ENCODE measurements at places on chromosomes 2 and 18.

GRCh38 chr18:76999077-76999476, 133.5 kb downstream of the MBP start:
- no peak for DNase-seq

DNA sequence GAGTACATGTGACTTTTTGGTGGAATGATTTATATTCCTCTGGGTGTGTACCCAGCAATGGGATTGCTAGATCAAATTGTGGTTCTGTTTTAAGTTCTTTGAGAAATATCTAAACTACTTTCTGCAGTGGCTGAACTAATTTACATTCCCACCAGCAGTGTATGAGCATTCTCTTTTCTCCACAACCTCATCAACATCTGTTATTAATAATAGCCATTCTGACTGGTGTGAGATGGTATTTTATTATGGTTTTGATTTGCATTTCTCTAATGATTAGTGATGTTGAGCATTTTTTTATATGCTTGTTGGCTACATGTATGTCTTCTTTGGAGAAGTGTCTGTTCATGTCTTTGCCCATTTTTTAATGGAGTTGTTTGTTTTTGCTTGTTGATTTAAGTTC, 267.4 kb upstream of the NT5C1B start:
- no peak for DNase-seq

DNA sequence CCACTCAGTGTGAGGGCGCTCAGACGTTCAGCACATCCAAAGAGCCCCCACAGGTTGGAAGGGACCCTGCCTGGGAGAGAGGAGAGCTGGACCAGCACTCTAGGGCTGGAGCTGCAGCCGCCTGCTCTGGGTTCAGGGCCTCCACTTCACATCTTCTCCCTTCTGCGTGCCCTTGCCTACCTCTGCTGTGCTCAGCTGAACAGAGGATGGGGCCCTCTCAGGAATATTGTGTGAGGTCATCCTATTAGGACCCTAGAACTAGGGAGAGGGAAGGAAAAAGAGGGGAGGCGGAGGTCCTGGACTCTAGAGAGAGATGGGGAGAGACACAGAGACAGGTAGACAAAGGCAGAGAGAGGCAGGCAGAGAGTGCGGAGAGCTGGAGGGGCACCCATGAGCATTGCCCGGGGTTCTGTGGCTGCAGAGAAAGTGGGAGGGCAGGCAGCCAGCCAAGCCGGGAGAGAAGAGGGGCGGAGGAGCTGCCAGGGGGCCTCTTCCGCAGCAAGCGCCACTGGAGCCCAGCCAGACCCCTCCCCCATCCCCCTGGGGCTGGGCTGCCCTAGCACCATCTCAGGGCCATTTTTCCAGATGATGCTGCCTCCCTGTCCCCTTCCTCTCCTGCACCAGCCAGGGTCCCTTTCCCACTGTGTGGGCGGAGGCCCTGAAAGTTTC, 8.3 kb upstream of the TNS1 start:
- DNase-seq: no peak

DNA sequence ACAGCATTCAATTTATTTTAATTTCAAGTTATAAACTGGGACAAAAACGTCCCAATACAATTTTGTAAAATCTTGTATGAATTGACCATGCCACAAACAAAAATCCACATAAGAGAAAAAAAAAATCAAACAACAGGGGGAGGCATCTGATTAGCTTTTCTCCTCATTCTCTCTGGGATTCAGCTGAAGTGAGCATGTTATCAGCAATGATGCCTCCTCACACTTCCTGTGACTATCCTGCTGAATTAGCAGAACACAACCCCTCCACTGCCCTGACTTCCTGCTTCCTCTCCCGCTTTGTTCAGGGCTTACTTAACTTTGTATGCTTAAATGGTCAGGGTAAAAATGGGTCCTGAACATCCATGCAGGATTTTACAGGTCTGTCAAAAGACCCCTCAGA, 132.2 kb upstream of the ITGB6 start:
- peak; percentile 30 for DNase-seq

GRCh38 chr2:62410926-62411456, 95.0 kb downstream of the TMEM17 start:
- no peak for DNase-seq

DNA sequence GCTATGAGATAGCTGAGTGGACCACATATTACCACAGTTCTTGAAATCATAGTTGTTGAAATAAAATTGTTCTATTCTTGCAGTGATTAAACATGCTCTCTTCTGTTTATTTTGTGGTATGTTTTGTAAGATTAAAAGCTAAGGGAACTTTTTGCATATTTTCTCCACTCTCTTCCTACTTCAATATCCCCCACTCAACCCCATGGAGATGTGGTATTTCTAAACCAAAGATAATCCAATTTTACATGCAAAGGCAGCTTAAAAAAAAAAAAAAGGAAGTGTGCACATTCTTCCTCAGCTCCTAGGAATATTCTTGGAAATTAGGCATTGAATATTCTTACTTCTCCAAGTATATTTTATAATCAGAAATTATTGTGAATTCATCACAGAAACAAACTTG, 15.0 kb upstream of the PAX3 start:
- no peak for DNase-seq

GRCh38 chr2:73895473-73895872, 2.7 kb downstream of the ACTG2 start:
- DNase-seq: no peak

- no peak for DNase-seq
Observed at GRCh38 chr18:39527465-39527864, 1961.9 kb upstream of the CELF4 start.

- peak; percentile 70 for DNase-seq
Observed at GRCh38 chr18:13217466-13217961, 1.0 kb upstream of the LDLRAD4 start.

DNA sequence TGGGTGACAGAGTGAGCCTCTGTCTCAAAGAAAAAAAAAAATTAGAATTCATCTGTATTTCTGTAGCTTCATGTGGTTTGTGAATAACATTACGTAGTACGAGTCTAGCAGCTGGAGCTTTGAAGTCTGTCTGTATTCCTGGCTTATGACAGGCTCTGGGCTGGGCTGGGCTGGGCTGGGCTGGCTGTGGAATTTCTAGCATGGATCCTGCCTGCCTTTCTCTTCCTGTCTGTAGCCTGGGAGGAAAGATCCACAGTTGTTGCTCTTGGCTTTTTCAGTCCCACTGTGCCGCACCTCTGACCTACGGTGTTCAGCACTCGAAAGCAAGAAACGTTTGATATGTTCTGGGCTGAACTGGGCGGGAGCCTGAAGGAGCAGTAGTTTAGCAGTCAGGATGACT, 55.4 kb downstream of the BOLA3 start:
- peak; percentile 72 for DNase-seq

DNA sequence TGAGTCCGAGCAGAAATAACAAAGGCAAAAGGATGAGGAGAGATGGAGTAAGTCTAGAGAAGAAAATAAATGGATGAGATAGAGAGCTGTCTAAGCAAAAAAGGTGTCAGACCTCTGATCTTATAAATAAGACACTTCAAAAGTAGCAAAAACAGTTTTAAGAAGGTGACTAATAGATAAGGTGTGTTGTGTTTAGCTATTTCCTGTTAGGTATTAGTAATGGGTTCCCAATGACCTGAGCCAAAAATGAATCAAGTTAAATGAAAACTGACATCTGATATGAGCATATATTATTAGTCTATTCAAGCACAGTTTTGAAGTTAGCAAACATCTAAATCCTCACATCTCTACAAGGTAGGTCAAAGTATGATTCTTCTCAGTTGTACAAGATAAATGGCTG, 10.6 kb downstream of the SUPT7L start:
- no peak for DNase-seq

GRCh38 chr2:138432971-138433370, 68.6 kb upstream of the SPOPL start:
- no peak for DNase-seq

GRCh38 chr2:120516679-120517314, 170.9 kb downstream of the INHBB start:
- no peak for DNase-seq

DNA sequence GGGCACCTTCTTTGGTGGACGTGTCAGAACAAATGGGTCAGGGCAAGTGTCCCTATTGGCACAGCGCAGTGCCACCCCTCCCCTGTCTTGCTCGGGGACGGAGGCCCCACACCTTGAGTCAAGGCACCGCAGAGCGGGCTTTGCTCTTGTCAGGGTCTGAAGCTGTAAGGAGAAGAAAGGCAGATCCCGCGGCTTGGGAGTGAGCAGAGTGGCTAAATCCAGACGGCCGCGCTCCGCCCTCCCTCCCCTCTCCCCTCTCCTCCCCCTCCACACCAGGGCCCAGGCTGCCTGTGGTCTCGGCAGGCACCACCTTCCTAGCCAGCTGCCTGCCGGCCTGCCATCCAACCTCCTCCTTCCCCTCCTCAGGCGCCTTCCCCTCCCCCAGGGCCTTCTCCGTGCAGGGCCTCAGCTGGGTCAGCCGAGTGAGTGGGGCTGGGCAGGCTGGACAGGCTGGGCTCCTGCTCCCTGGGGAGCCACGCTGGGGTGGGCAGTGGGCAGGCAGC, 25.8 kb downstream of the SPEG start:
- peak; percentile 52 for DNase-seq

GRCh38 chr18:63348508-63349136, 18.4 kb downstream of the KDSR start:
- no peak for DNase-seq

DNA sequence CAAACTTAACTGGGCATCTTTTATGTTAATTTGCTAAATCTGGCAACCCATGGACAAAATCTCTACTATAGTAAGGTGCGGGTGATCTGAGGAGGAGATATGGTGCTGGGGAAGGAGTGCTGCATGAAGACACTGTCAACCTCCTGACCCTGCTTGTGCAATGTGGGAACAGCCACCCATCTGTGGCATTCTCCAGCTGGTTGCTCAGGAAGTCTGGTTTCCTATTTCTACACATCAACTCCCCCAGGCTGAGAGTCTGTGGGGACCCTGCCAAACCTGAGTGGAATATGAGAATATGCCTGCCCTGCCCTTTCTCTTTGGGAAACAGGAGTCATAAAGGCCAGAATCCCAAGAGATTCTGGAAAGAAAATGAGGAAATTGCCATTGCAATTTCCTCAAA, 60.1 kb upstream of the PAX3 start:
- DNase-seq: no peak

- no peak for DNase-seq
Observed at GRCh38 chr2:232477751-232478510, 9.7 kb downstream of the ECEL1 start.

DNA sequence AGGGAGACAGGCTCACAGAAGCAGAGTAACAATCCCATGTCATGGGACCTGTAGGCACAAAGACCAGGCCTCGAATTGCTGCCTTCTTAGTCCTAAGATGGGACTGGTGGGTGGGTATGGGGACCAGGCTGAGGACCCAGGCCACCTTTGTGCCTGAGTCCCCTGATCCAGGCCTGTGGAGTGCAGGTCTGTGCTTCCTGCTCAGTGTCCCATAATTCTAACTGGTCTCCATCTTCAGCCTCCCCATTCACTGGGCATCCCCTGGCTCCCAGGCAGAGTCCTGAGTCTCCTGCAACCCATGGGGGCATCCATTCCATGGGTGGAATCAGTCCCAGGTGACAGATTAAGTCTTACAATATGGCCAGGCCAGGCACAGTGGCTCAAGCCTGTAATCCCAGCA, 83.9 kb downstream of the SMAD7 start:
- DNase-seq: no peak
